ENCODE measurements at places on chromosomes 11 and 22.

DNA sequence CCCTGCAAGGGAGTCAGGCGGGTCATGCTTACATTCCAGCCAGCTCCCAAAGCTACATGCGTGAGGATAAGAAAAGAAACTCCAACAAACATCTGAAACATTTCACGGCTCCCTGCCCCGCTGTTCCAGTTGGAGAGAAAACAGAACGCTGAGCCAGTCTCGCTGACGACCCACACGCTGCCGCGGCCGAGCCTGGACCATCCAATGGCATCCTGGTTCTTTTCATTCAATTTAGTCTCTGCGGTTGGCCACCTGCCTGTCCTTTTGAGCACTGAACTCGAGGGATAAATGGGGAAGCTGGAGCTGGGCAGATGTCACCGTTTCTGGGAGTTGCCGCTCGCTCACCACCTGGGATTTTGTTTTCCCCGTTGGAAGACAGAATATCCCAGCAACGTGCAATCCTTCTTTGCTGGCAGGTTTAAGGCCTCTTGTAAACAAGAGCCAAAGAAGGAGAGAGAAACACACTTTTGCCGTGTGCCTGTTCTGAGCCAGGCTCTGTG, 45.3 kb upstream of the SHISAL1 start:
- H3K4me3 ChIP-seq, result no peak overlapping the region
- peaks cover 53% of the 10 kb centered on the region for H3K27me3 ChIP-seq
- H3K36me3 ChIP-seq, result peaks cover 2% of the 10 kb centered on the region
- H3K4me1 ChIP-seq, result no peaks in the 10 kb centered on the region

- peaks cover 10% of the 10 kb centered on the region for H3K36me3 ChIP-seq
- H3K27ac ChIP-seq, result no peak overlapping the region
These were observed 130.5 kb upstream of the C11orf58 start for GRCh38 chr11:16607675-16608644.

DNA sequence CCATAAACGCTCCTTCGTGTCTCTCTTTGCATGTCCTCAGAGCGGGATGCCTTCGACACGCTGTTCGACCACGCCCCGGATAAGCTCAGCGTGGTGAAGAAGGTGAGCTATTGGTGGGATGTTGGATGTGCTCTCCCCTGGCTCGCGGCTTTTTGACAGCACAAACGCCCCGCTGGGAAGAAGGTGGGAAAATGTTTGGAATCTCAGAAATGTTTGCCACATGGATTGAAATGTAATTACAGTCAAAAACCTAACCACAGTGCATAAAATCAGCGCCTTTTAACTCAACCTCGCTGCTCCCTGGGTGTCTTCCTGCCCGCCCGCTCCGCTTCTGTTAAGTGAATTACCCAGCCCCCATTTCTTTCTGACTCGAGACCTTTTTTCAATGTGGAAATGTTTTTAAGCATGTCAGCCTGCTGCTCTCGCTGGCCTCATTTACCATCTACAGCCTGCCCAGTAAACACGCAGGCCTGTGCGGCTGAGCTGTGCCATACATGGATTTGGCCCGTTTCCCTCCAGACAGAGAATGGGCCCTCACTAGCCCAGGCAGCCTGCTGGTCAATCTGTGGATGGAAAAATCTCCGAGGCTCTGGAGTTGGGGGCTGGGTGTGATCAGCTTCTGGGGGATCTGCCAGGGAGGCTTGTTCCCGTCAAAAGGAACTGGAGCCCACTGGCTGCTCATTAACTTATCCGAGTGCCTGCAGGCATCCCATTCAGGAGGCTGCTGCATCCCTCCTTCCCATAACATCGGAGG, 32.7 kb upstream of the PARVG start:
- peaks cover 4% of the 10 kb centered on the region for H3K36me3 ChIP-seq
- H3K27me3 ChIP-seq, result no peaks in the 10 kb centered on the region
- no peak for DNase-seq
- no peak overlapping the region for H3K4me3 ChIP-seq
- peaks cover 10% of the 10 kb centered on the region for H3K4me1 ChIP-seq

GRCh38 chr11:18485913-18486528, 30.4 kb downstream of the LDHAL6A start:
- peak overlapping the region; percentile 66 for H3K27ac ChIP-seq
- H3K36me3 ChIP-seq, result peaks cover 11% of the 10 kb centered on the region
- no peak overlapping the region for H3K4me3 ChIP-seq
- H3K4me1 ChIP-seq, result peaks cover 7% of the 10 kb centered on the region
- no peaks in the 10 kb centered on the region for H3K27me3 ChIP-seq
